ENCODE measurements at places on chromosomes 3 and 15.

GRCh38 chr15:65033659-65034269 is 4.3 kb upstream of the MTFMT start:
- DNase-seq = no peak

- DNase-seq = no peak
These were observed 121.6 kb downstream of the TMEM108 start for GRCh38 chr3:133159498-133160475.

- no peak for DNase-seq
These were observed 263.2 kb downstream of the CHST2 start for GRCh38 chr3:143382816-143383215.

DNA sequence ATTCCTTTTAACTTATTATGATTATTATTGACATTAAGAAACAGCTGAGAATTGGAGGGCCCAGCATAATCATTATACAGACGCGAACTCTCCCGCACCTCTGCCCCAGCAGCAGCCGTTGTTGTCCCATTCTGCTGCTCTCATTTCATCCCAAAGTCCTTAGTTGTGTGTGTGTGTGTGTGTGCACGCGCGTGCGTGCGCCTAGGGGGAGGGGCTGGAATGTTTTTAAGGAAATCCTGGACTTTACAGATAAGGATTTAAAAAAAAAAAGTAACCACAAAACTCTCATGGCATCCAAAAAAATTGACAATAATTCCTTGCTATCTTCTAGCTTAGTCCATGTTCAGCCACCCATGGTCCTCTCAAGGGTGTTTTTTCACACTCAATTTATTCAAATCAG is 134.2 kb downstream of the WNT7A start:
- DNase-seq = no peak

- DNase-seq = no peak
These were observed 37.0 kb downstream of the DAPK2 start for GRCh38 chr15:64009241-64009640.

GRCh38 chr3:39408493-39409372 is 2.2 kb downstream of the RPSA start:
- DNase-seq = no peak

DNA sequence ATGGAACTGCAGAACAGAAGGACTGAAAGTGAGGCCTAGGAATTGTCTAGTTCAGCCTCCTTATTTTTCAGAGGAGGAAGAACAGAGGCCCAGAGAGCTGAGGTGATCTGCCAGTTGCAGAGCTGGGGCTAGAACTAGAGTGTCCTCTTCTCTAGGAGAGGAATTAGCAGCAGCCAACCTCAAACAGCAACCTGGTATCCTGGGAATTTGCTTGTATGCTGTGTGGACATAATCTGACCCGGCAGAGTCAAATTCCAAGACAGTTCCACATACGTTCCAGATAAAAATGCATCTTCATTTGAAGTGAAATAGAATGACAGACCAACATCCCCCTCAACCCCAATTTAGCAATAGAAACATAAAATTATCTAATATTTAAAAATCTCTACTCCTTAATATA is 13.5 kb upstream of the TSC22D2 start:
- DNase-seq = no peak

DNA sequence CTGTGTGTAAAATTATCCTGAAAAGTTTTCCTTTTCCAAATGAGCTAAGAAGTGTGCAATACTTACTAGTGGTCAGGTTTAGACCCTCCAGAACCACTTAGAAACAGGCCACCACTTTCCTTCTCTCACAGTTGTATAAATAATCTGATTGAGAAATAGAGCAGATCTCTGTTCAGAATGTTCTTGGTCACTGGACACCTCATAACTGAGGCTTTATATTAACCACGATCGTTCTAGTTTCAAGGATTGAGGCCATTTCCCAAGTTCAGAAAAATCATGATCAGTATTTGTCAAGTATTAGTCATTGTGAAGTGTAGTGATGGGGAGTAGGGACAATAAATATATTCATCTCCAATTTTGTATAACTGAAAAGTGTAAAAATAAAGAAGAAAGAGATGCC is 1.0 kb upstream of the MAP3K13 start:
- no peak for DNase-seq

- no peak for DNase-seq
These were observed 51.5 kb upstream of the UBP1 start for GRCh38 chr3:33491721-33492120.

DNA sequence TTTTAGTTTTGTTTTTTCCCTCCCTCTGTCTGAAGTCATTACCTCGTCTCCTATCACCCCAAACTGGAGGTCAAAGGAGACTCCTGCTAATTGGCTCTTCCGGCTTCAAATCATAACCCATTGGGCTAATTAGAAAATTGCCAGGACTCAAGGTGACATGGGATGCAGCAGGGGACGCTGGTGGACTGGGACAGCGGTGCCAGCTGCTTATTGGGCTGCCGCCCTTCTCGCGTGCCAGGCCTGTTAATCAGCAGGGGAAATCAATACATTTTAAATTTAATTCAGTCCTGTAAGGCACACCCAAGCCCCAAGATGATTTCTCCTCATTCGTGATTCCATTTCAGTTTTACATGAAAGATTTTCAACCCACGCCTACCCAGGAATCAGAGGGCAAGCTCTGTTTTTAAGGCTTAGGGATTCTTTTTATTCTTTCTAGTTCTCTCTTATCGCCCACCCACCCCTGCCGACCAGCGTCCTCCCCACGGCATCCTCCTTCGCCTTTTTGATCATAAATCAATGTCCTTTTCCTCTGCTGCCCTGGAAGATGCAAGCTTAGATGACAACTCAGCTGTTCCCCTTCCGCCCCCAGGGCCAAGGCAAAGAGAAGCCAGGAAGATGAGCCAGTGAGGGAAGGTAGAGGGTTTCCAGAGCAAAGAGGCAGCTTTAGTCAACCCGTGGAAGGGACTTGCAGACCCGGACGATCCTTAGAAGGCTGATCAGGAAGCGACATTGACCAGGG is 329.6 kb downstream of the UACA start:
- DNase-seq = no peak

DNA sequence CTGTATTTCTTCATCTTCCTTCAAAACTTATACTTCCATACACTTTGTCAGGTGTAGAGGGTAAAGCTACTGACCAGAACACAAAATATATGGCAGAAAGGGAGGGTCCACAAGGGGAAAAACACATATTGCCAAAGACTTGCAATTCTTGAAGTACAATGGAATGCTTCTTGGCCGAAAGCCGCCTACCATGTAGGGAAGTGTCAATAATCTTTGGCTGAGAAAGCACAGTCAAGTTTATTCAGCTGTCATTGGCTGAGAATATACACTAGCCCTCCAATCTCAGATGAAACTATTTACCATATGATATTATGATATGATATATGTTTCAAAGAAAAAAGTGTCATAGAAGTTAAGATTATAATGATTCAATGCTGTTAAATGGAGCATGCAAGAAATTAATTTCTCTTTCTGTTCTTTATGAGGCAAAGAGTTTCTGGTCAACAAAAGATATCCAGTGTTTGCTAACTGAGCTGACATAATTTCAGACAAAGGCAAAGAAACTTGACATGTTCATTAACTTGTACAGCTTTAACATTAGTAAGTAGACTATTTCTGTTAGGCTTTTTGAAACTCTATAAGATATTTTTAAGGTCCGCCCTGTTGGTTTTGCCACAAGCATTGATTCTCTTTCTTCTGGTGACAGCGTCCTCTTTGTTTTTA is 89.0 kb upstream of the LPP start:
- no peak for DNase-seq

GRCh38 chr3:134459562-134459961 is 26.2 kb downstream of the ANAPC13 start:
- no peak for DNase-seq

- DNase-seq = no peak
These were observed 262.6 kb upstream of the NAALADL2 start for GRCh38 chr3:174596447-174596982.

- DNase-seq = no peak
These were observed 8.0 kb downstream of the ESYT3 start for GRCh38 chr3:138442433-138442832.

GRCh38 chr15:39624806-39625205 is 43.9 kb downstream of the THBS1 start:
- peak; percentile 49 for DNase-seq

- DNase-seq = no peak
These were observed 393 bp upstream of the CPNE9 start for GRCh38 chr3:9703240-9703639.

GRCh38 chr3:128745742-128746141 is 19.8 kb downstream of the RAB7A start:
- DNase-seq = no peak

DNA sequence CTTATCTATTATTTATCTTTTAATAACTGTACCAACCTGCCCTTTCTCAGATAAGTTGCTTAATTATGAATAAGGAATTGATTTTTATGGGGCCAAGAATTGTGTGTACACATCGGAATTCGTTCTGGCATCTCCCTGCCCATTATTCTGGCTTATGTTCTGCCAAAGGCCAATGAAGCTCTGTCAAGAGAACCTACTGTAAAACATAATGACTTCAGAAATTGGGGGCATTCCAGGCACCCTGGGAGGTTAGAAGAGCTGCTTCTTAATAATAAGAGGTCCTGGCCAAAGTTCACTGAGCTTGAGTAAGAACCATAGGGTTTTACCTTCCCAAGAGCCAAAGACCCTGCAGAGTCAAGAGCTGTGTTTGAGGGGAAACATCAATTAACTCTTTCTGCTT is 261.7 kb downstream of the SLC9A9 start:
- no peak for DNase-seq

- no peak for DNase-seq
These were observed 102.1 kb upstream of the TLE3 start for GRCh38 chr15:70199540-70200410.

DNA sequence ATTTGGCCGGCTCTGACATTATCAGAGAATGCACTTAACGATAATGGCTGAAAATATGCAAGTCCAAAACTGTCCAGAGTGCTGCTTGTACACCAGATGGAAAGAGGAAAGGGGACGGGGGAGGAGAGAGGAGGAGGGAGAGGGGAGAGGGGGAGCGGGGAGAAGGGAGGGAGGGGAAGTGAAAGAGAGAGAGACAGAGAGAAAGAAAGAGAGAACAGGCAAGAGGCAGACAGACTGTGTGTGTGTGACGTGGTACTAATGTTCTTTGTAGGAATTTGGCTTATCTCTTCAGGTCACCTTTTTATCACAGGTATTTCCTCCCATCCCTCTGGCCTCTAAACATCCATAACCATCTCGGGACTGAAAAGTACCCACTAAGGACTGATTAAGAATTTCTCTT is 75.1 kb upstream of the LMOD3 start:
- DNase-seq = no peak

- DNase-seq = no peak
These were observed 6.1 kb upstream of the PCSK6 start for GRCh38 chr15:101495334-101496197.

DNA sequence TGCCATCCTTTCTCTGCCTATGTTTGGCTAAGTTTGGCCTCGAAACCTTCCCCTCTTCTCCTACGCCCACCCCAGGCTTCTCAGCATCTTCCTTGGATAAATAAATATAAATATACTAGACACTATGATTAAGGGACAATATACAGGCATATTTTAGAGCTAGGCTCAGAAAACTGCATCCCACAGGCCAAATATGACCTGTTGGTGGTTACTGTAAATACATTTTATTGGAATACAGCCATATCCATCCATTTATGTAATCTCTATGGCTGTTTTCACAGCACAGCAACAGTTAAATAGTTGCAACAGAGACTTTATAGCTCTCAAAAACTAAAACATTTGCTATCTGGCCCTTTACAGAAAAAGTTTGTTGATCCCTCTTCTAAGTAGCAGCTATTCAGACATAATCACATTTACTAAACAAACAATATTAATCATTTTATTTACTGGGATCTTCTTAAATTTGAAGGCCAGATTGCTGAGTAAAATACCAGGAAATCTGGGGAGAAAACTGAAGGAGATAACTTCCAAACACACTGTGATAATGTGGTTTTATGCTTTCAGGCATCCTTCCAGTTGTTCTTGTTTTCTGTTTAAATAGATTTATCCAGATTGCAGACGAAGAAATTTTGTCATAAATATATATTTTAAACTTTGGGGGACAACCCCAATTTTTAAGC is 269.7 kb upstream of the THRB start:
- no peak for DNase-seq

GRCh38 chr15:76196269-76197231 is 114.7 kb downstream of the ETFA start:
- DNase-seq = no peak

DNA sequence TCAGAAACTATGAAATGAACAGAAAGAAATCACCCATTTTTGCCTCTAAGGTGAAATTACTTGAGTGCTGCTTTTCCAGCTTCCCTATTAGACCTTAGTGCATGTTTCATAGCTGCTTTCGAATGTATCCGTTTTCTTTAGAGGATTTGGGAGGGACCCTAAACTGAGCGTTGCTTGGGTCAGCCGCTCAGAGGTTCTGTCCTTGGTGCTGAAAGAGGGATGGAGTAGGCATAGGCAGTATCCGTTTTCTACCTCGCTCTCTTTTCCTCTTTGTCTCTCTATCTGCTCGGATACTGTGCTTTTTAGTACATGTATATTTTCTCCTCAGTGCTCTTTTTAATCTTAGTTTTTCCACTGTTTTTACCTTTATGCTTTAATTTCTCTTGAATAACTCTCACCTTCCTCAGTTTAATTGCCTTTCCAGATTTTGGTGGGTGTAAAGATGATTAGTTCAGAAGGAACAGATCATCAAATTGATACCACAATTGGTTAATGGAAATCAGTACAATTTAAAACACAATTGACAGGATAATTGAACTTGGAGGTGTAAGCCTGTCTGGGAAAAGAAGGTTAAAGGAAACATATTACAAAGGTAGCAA is at the start of gene DRD3:
TSS of gene DRD3 (minus strand) at position 283 of the 599 bp plus-strand sequence. CDS start 7,060 bp downstream, outside the sequence.
- DNase-seq = no peak

GRCh38 chr15:64369078-64369607 is 12.1 kb downstream of the PCLAF start:
- no peak for DNase-seq

- no peak for DNase-seq
These were observed 126.7 kb upstream of the NSMCE3 start for GRCh38 chr15:29396176-29396811.

GRCh38 chr3:77380136-77380535 is 340.2 kb downstream of the ROBO2 start:
- DNase-seq = no peak

GRCh38 chr3:149356044-149356592 is 21.3 kb downstream of the TM4SF1 start:
- no peak for DNase-seq

DNA sequence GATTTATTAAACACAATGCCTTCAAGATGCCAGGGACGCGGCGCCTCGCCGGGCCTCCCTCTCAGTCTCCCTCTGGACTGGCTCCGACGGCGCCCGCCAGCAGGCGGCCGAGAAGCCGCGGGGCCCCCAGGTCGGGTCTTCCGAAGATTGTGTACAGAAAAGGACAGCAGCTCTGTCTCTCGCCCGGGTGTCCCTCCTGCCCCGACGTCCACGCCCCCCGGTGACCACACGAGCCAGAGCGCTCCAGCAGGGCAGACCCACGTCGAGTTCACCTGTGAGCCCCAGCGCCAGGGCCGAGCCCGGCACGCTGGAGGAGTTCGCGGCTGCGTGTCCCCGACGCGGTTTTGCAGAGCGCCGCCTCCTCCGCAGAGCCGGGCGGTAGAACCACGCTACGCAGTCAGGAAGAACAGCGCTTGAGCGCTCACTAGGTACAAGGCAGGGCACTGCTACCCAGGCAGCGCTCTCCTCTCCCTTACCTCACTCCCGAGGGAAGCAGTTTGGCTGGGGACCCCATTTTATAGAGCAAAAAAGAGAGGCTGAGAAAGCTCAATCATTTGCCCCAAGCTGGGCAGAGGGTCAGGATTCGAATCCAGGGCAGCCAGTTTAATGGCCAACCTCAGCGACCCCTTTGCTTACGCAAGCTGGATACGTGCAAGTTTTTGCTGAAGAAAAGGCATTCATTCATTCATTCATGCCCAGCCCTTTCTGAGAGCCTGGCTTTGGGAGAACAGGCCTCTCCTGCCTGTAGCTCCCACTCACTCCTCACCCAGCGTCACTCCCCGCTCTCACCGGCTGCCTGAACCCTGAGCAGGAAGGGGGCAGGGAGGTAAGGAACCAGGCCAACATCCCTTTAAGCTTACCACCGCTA is 3.0 kb upstream of the TLE3 start:
- peak; percentile 48 for DNase-seq
